Stomach (tissue), 19 donors: ENCODE measurements at places on chromosomes 7 and 10.

GRCh38 chr10:25758041-25758457 is 176.0 kb upstream of the MYO3A start:
- no peak overlapping the region for H3K4me3 ChIP-seq
- no peaks in the 10 kb centered on the region for H3K27me3 ChIP-seq
- no peak overlapping the region for H3K27ac ChIP-seq
- peak; percentile 85 for DNase-seq
- H3K4me1 ChIP-seq = no peaks in the 10 kb centered on the region

GRCh38 chr7:1101563-1102431 is 13.9 kb downstream of the GPER1 start:
- H3K27me3 ChIP-seq = no peaks in the 10 kb centered on the region
- DNase-seq = peak; percentile 75
- no peaks in the 10 kb centered on the region for H3K36me3 ChIP-seq
- H3K4me3 ChIP-seq = no peak overlapping the region

DNA sequence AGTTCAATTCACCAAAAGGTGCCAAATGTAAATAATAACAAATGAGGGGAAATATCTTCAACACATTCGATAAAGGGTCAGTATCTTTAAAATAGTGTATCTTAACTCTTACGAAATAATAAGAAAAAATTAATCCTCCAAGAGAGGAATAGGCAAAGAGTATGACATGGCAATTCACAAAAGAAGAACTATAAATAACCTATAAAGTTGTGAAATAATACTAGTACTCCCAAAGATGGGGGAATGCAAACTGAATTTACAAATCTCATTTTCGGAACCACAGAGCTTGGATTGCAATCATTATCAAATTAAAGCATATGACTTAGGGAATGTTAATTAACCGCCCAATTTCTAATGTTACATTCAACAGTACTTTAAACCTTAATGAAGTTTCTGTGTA is 78.2 kb upstream of the TARP start:
- no peak overlapping the region for H3K4me3 ChIP-seq
- H3K4me1 ChIP-seq = no peaks in the 10 kb centered on the region
- no peak for DNase-seq

DNA sequence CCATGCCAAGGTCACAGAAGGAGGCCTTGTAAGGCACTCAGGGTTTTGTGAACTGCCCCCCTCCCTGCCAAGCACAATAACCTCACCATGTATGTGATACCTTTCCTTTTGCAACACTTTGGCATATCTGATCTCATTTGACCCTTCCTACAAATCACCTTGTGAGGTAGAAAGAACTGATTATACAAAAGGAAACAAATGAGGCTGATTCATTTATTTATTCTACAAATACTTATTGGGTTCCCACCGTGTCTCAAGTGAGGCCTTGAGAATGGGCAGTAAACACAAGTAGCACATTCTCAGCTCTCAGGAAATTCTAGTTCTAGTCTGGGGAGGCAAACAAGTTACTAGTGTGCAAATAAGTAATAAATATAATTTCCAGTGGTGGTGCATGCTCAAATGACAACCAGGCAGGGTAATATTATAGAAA is 19.6 kb downstream of the PLCE1 start:
- H3K4me3 ChIP-seq = no peak overlapping the region
- no peaks in the 10 kb centered on the region for H3K4me1 ChIP-seq
- peak overlapping the region; percentile 35 for H3K27ac ChIP-seq
- peak; percentile 71 for DNase-seq
- H3K27me3 ChIP-seq = no peaks in the 10 kb centered on the region
- H3K36me3 ChIP-seq = no peaks in the 10 kb centered on the region

DNA sequence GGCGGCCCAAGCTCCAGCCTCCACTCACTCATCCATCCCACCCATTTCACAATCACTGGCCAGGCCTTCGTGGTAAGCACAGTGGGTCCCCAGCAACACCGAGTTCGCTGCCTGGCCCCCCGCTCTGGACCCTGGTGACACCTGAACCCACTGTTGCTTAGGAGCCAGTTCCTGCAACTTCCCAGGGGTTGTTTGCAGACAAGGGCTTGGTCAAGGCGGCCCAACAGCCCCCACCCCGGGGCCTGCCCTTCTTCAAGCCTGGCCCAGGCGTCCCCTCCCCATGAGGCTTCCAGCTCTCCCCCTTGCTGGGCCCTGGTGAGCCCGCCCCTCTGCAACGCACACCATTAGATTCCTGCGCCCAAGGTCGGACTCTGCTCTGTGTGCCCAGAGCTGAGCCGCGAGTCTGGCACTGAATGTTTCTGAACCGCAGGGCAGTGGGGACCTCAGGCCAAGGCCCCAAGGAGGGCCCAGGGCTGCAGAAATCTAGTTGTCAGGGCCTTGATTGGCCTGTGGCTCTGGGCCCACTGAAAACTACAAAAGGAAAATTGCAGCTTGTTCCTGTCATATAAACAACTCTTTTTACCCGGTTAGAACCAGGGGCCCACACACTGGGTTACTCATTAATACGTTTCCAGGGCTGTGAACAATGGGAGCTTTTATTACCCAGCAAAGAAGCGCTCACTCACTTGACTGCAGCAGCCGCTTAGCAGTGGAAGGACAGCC is 2.1 kb upstream of the COX19 start:
- peaks cover 4% of the 10 kb centered on the region for H3K27me3 ChIP-seq
- H3K36me3 ChIP-seq = no peaks in the 10 kb centered on the region
- no peak overlapping the region for H3K4me3 ChIP-seq
- DNase-seq = peak; percentile 53
- peak overlapping the region; percentile 98 for H3K27ac ChIP-seq

DNA sequence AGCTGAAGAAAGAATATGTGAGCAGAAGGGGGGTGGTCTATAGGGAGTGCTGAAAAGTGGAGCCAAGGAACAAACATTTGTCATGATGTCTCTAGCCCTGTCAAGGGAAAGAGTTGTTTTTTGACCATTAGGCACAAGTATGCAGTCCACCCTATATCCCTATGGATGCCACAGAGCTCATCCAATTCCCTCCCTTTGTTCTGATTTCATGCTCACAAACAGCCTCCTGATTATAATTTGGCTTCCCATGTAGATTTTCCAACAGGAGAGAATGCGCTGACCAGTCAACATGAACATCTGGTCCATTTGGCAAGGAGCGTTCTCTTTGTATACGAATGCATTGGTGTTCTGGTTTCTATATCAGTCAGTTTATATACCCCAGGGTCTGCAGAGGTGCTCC is 12.1 kb upstream of the CEP41 start:
- no peak overlapping the region for H3K4me3 ChIP-seq
- H3K27ac ChIP-seq = no peak overlapping the region
- no peaks in the 10 kb centered on the region for H3K27me3 ChIP-seq
- H3K36me3 ChIP-seq = no peaks in the 10 kb centered on the region

DNA sequence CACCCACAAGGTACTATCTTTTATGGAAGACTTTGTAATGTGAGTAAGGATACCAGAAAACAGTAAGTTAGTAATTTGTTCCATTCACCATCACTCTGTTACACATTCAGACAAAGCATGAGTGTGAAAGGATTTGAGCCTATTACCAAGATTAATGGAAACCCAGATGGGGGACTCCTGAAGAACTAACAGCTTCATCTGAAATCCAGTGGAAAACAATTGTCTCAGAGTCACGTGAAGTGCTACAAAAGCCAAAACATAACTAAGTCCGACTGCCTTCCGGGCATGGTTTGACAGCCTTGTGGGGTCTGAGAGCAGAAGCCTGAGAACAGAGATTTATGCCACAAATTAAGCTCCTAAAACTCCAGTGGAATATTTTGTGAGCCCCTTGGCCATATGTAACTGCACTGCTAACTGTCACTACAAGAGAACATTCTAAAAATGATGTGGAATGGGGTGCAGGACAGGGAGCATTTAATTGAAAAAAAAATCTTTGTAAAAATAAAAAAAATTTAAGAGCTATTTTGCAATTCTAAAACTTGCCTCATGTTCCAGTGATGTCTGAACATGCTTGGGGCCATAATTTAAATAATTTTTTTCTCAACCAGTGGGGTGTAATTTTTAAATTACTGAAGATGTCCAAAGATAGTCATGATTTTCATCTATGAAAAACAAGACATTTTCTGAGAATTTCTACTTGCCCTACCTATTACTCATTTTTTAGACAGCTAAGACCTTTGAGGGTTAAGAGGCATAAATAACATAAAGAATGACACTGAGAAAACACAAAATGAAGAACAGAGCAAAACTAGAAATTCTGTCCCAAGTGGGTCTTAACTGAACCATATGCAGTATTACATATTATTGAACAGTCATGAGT is 555.0 kb downstream of the INHBA start:
- no peaks in the 10 kb centered on the region for H3K4me1 ChIP-seq
- DNase-seq = no peak
- no peak overlapping the region for H3K4me3 ChIP-seq
- H3K36me3 ChIP-seq = no peaks in the 10 kb centered on the region
- H3K27me3 ChIP-seq = no peaks in the 10 kb centered on the region
- no peak overlapping the region for H3K27ac ChIP-seq

DNA sequence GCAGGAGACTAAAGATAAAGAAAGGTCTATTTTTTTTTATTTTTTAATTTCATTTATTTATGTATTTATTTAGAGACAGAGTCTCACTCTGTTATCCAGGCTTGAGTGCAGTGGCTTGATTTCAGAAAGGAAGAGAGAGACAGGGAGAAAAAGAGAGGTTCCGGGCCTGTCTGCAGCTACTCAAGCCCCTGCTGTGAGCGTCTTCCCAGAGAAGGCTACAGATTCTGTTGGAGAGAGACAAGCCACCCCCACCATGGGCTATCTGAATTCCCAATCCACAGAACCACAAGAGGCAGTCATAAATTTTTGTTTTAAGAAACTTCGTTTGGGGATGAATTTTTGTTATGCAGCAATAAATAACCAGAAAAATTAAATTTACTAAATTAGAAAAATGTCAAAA is 68.1 kb downstream of the CALN1 start:
- no peak overlapping the region for H3K4me3 ChIP-seq
- H3K36me3 ChIP-seq = no peaks in the 10 kb centered on the region
- H3K27me3 ChIP-seq = peaks cover 3% of the 10 kb centered on the region
- no peak overlapping the region for H3K27ac ChIP-seq
- H3K4me1 ChIP-seq = no peaks in the 10 kb centered on the region
- no peak for DNase-seq

GRCh38 chr7:119132436-119132835 is 907.9 kb downstream of the ANKRD7 start:
- H3K27me3 ChIP-seq = no peaks in the 10 kb centered on the region
- DNase-seq = no peak
- H3K36me3 ChIP-seq = no peaks in the 10 kb centered on the region
- no peak overlapping the region for H3K4me3 ChIP-seq
- H3K4me1 ChIP-seq = no peaks in the 10 kb centered on the region

DNA sequence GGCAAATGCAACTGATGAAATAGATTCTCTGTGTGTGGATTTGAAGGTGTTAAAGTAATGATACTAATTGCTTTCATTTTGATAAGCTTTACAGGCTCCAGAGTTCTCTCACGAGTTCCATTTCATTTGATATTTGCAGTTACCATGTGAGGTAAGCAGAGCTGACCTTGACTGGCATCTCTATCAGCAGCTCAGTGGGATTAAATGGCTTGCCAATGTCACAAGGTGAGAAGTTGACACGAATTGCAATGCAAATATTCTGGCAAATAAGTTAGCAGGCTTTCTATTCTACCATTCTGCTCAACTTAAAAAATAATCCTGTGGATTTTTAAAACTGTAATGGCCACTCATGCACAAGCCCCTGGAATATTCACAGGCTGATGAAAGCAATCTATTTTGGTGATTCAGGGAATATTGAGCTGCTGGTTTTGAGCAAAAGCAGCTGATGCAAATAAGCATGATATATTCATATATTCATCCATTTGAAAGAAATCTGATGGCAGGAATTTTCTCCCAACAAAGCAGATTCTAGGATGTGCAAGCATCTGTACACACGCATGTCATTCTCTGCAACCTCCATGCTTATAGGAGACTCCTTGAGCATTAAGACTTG is 64.5 kb upstream of the ANKRD1 start:
- no peak overlapping the region for H3K27ac ChIP-seq
- peak; percentile 62 for DNase-seq
- no peaks in the 10 kb centered on the region for H3K36me3 ChIP-seq
- H3K4me1 ChIP-seq = peaks cover 6% of the 10 kb centered on the region
- no peak overlapping the region for H3K4me3 ChIP-seq

DNA sequence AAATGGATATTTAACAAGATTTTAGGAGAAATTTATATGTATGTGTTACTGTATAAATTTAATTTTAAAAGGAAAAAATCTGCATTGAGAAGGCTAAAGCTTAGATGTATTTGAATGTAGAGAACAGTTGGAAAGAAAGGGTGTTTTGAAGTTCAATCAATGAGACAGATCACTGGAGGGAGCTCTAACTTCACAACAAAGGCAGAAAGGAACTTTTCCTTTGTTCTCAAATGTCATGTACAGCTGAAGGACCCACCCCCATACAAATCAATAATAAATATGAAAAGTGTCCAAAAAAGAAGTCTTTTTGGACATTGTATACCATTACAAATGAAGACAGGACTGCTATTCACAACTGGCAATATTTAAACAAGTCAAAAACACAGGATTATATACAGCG is 403.4 kb downstream of the DNAJB9 start:
- no peaks in the 10 kb centered on the region for H3K4me1 ChIP-seq
- H3K36me3 ChIP-seq = no peaks in the 10 kb centered on the region
- H3K27ac ChIP-seq = no peak overlapping the region
- DNase-seq = peak; percentile 54
- no peaks in the 10 kb centered on the region for H3K27me3 ChIP-seq

DNA sequence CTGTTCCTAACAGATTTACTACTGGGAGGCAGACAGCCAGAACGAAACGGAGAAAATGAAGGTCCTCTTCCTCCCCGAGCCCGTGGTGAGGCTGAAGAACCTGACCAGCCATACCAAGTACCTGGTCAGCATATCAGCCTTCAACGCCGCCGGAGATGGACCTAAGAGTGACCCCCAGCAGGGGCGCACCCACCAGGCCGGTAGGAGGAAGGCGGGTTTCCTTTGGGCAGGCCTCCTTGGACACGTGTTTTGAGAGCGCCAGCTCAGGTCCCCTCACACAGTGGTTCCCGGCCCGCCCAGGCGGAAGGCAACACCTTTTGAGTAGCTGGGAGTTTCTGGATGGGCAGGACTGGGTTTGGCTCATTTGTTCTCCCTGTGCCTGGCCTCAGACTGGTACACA is 474.0 kb upstream of the FOXK1 start:
- no peaks in the 10 kb centered on the region for H3K27me3 ChIP-seq
- H3K4me3 ChIP-seq = no peak overlapping the region
- H3K4me1 ChIP-seq = no peaks in the 10 kb centered on the region
- no peak overlapping the region for H3K27ac ChIP-seq

DNA sequence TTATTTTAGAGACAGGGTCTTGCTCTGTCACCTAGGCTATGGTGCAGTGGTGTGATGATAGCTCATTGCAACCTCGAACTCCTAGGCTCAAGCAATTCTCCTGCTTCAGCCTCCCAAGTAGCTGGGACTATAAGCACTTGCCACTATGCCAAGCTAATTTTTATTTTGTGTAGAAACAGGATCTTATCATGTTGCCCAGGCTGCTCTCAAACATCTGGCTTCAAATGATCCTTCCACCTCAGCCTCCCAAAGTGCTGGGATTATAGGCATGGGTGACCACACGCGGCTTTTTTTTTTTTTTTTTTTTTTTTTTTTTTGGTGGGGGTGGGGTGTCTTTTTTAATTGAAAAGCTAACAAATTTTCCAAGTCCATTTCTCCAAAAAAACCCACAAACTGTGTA is 18.4 kb downstream of the HPS6 start:
- no peak overlapping the region for H3K4me3 ChIP-seq
- no peaks in the 10 kb centered on the region for H3K36me3 ChIP-seq
- no peaks in the 10 kb centered on the region for H3K4me1 ChIP-seq
